Esophagus muscularis mucosa (tissue), 4 donors: ENCODE measurements at places on chromosomes 5 and 9. TPM values are rescaled to one million over a fixed set of nuclear protein-coding genes. Genes with fewer than 3 reads are reported as not detected.

DNA sequence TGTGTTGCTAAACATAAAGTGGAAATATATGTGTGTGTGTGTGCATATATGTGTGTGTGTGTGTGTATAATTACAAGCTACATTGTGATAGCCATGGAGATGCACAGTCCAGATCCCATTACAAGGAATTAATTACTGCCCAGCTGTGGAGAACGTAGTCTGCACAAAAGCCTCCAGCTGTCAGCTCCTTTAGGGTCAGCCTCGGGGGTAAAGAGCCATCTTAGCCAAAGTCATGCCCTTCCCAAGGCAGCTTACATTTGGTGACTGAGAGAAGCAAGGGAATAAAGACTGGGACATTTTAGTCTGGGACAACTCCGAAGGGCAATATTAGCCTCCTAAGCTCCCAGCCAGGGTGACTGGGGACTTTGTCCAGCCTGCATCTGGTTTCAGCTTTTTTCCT lies 21.9 kb upstream of the FOCAD start:
- no peaks in the 10 kb centered on the region for H3K36me3 ChIP-seq
- no peak overlapping the region for H3K27ac ChIP-seq
- no peaks in the 10 kb centered on the region for H3K27me3 ChIP-seq
- no peak for DNase-seq

- DNase-seq, result no peak
- no peak overlapping the region for H3K4me3 ChIP-seq
- peaks cover 78% of the 10 kb centered on the region for H3K4me1 ChIP-seq
- H3K27me3 ChIP-seq, result no peaks in the 10 kb centered on the region
- H3K36me3 ChIP-seq, result peaks cover 6% of the 10 kb centered on the region
- H3K27ac ChIP-seq, result peak overlapping the region; percentile 80
Observed at GRCh38 chr9:68473790-68474189, 66.9 kb downstream of the TMEM252 start.

DNA sequence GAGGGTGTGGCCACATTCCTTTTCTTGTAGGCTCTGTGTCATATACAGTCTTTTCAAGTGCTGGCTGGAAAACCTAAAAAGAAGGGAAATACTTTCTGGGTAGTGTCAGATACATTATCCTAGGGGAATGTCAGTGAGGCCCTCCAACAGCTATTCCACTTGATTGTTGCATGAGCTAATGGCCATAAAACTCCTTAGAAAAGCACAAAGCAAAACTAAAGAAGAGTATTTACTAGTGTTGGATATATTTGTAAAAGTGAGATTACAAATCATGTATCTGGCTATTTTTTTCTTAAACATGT lies 829 bp downstream of the ANXA1 start:
- H3K27me3 ChIP-seq, result no peaks in the 10 kb centered on the region
- peaks cover 69% of the 10 kb centered on the region for H3K4me1 ChIP-seq
- peak overlapping the region; percentile 67 for H3K27ac ChIP-seq
- peak overlapping the region; percentile 64 for H3K4me3 ChIP-seq
- DNase-seq, result no peak

The PCDHAC2 gene
- 17.0 TPM for total RNA-seq

GRCh38 chr5:138574744-138575193 lies 432 bp downstream of the HSPA9 start:
- H3K4me1 ChIP-seq, result peaks cover 43% of the 10 kb centered on the region
- no peak for DNase-seq
- H3K36me3 ChIP-seq, result peaks cover 38% of the 10 kb centered on the region
- H3K27me3 ChIP-seq, result no peaks in the 10 kb centered on the region
- H3K4me3 ChIP-seq, result peak overlapping the region; percentile 81
- H3K27ac ChIP-seq, result peak overlapping the region; percentile 93

DNA sequence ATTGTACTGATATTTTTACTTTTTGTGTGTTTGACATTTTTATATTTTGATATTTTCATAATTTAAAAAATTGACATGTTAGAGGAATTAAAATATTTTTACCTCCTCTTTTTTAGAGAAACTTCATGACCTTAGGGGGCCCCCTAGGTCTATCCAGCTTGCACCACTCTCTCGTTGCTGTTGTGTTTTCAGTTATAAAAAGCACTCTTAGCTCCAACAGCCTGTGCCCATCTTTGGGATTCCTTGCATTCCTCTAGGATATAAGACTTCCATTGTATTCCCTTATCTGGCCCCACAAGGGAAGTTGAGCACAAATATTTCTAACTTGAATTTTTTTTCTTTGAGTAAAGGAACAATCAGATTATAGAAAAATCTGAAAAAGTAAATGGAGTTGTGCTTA lies 245.3 kb downstream of the SH3GL2 start:
- peaks cover 16% of the 10 kb centered on the region for H3K4me1 ChIP-seq
- DNase-seq, result no peak
- H3K4me3 ChIP-seq, result no peak overlapping the region
- no peaks in the 10 kb centered on the region for H3K36me3 ChIP-seq

DNA sequence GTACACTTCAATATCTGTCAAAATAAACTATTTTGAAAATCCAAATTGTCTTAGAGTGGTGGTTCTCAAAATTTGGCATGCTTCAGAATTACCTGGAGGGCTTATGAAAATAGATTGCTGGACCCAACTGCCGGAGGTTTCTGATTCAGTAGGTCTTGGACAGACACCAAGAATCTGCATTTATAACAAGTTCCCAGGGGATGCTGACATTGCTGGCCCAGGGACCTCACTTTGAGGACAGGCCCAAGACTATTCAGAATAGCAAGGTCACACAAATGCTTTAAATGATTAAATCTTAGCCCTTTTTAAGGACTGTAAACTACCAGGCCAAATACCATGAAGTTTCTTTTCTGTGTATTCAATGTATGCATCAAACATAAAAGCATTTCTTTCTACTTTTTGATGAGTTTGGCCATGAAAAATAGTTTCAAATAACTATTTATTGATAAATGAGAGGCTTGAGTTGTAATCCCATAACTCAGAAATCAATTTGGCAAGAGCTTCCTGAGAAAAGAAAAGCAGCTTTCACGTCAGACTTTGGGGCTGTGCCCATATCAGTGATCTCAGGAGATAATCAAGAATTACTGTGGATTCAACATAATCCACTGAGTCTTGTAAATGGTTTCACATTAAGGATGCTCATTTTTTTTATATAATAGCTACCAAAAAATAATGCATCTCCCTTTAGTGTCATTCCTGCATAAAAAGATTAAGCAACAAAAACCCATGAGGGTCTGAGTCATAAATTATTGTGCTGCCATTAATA lies 191.4 kb downstream of the FRMD3 start:
- H3K4me1 ChIP-seq, result peaks cover 15% of the 10 kb centered on the region
- no peak overlapping the region for H3K27ac ChIP-seq
- H3K4me3 ChIP-seq, result no peak overlapping the region
- H3K27me3 ChIP-seq, result no peaks in the 10 kb centered on the region

The INSL6 gene
- not detected for total RNA-seq

DNA sequence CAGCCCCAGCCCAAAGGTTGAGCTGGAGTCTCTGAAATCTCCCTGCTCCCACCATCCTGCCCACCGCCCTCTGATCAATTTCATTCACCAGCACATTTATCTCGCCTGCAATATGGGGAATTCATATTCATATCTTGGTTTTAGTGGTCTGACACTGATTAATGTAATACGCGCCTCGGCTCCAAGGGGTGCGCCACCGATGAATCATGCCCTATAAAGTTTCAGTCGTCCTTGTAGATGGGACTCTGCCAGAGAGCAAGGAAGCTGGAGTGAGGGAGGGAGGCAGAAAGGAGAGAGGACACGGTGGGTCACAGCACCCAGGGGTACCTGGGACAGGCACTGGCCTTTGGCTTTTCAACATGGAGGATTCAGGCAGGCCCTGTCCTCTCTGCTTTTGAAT lies 8.9 kb downstream of the IRX1 start:
- H3K27me3 ChIP-seq, result peaks cover 45% of the 10 kb centered on the region
- H3K27ac ChIP-seq, result no peak overlapping the region
- H3K4me1 ChIP-seq, result peaks cover 12% of the 10 kb centered on the region
- H3K4me3 ChIP-seq, result no peak overlapping the region
- H3K36me3 ChIP-seq, result no peaks in the 10 kb centered on the region

DNA sequence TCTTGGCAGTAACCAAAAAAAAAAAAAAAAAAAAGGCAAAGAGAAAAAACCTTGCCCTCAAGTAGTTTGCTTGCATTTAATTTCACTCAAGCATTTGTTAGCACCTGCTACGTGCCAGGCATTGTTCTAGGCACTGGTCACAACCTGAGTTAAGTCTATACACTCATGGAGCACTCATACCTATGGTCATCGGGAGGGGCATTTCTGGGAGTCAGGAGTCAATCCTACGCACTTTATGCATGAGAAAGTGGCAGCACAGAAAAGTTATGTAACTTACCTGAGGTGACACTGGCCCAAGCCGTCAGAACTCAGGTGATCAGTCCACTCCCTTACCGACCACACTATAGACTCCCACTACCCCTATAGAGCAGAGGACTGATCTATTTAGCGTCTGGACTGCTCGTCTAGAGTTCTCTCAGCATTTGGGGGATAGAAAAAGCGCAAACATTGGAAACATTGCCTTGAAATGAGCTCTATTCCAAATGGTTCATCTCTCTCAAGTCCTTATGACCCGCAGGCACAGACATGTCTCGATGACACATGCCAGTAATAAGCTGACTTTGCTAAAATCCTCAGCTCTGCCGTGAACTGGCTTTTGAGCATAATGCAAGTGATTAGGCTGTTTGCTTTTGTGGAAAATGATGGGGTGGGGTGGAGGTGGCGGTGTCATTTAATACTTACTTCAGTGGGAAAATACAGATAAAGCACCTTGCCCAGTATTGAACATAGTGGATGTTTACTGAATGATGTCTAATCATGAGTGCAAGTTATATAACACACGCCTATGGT lies 160.2 kb downstream of the ARHGEF28 start:
- DNase-seq, result peak; percentile 50
- H3K36me3 ChIP-seq, result no peaks in the 10 kb centered on the region
- no peak overlapping the region for H3K27ac ChIP-seq
- H3K4me1 ChIP-seq, result peaks cover 12% of the 10 kb centered on the region
- no peak overlapping the region for H3K4me3 ChIP-seq
- no peaks in the 10 kb centered on the region for H3K27me3 ChIP-seq

GRCh38 chr9:31185831-31186230 lies 1198.6 kb upstream of the ACO1 start:
- H3K27ac ChIP-seq, result no peak overlapping the region
- no peaks in the 10 kb centered on the region for H3K36me3 ChIP-seq
- DNase-seq, result no peak
- no peaks in the 10 kb centered on the region for H3K4me1 ChIP-seq
- H3K27me3 ChIP-seq, result no peaks in the 10 kb centered on the region
- H3K4me3 ChIP-seq, result no peak overlapping the region

DNA sequence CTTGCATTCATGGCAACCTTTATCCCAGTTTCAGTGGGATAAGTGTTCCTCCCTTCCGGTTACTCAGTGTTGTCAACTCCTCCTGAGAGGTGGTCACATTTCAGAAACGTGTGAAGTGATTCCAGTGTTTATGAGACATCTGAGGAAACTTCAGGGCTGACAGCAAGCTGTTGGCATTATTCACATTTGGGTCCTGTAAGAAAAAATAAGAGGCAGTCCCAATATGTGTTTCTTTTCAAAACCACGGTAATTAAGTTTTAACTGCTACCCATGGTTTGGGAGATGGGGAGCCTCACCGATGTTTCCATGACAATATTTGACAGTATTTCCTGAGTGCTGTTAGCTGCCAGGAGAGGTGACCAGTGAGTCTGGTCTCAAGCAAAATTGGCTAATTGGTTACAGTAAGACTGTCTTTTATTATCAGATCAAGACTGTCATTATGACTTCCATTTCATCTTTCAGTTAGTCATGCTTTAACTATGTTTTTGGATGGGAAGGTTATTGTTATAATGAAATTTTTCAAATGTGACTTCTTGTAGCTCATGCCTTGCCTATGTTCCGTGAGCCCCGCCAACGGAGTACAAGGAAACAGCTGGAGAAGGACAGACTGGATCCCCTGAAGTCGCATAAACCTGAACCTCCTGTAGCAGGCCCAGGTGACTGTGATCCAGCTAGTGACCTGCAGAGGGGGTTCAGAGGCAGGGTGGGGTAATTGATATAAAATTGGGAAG lies 115.3 kb downstream of the GDNF start:
- no peak overlapping the region for H3K27ac ChIP-seq
- no peaks in the 10 kb centered on the region for H3K4me1 ChIP-seq
- peaks cover 11% of the 10 kb centered on the region for H3K36me3 ChIP-seq
- no peak overlapping the region for H3K4me3 ChIP-seq
- H3K27me3 ChIP-seq, result no peaks in the 10 kb centered on the region

The DMGDH gene
- total RNA-seq, result 5.1 TPM

GRCh38 chr5:111502956-111503355 lies 9.4 kb downstream of the STARD4 start:
- H3K4me1 ChIP-seq, result no peaks in the 10 kb centered on the region
- no peak for DNase-seq
- H3K36me3 ChIP-seq, result peaks cover 30% of the 10 kb centered on the region
- no peak overlapping the region for H3K27ac ChIP-seq
- H3K27me3 ChIP-seq, result no peaks in the 10 kb centered on the region

- no peak overlapping the region for H3K27ac ChIP-seq
- no peak overlapping the region for H3K4me3 ChIP-seq
- no peak for DNase-seq
- no peaks in the 10 kb centered on the region for H3K4me1 ChIP-seq
Observed at GRCh38 chr5:80688648-80689420, 34.1 kb upstream of the DHFR start.

- H3K4me1 ChIP-seq, result no peaks in the 10 kb centered on the region
- DNase-seq, result no peak
Observed at GRCh38 chr5:162683284-162683683, 615.7 kb downstream of the GABRG2 start.

- peaks cover 50% of the 10 kb centered on the region for H3K4me1 ChIP-seq
- no peak for DNase-seq
- H3K27ac ChIP-seq, result peak overlapping the region; percentile 77
- no peaks in the 10 kb centered on the region for H3K27me3 ChIP-seq
- peaks cover 19% of the 10 kb centered on the region for H3K36me3 ChIP-seq
Observed at GRCh38 chr5:759111-759751, 25.3 kb downstream of the ZDHHC11B start.

GRCh38 chr5:43536972-43537371 lies 19.9 kb downstream of the PAIP1 start:
- no peak overlapping the region for H3K27ac ChIP-seq
- H3K36me3 ChIP-seq, result peaks cover 56% of the 10 kb centered on the region
- no peaks in the 10 kb centered on the region for H3K4me1 ChIP-seq
- no peak for DNase-seq
- H3K27me3 ChIP-seq, result no peaks in the 10 kb centered on the region
- H3K4me3 ChIP-seq, result no peak overlapping the region

DNA sequence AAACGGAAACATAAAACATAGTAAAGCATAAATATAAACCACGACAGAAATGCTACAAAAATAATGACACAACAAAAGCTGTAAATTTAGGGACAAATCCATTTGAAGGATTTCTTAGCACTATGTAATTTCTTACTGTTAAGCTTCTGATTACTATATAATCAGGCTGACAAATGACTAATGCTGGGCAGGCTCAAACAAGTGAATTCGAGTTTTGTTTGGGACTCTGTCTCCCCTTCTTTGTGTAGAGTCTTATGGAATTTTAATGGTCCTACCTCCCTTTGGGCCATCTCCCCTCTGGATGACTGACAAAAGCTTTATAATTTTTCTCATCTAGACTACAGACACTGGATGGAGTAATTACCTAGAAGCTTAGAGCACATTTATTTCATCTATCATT lies 24.6 kb upstream of the KIF2A start:
- no peaks in the 10 kb centered on the region for H3K4me1 ChIP-seq
- H3K27me3 ChIP-seq, result no peaks in the 10 kb centered on the region
- H3K4me3 ChIP-seq, result no peak overlapping the region

The POC5 gene
- total RNA-seq, result 8.3 TPM

The SYK gene
- total RNA-seq, result 8.4 TPM
